ENCODE measurements at places on chromosomes 2 and 18.

- DNase-seq = no peak
Measured at GRCh38 chr18:35141567-35142274, 99.1 kb upstream of the ZNF397 start.

GRCh38 chr2:162149940-162150339 lies 2.1 kb downstream of the GCG start:
- DNase-seq = no peak

DNA sequence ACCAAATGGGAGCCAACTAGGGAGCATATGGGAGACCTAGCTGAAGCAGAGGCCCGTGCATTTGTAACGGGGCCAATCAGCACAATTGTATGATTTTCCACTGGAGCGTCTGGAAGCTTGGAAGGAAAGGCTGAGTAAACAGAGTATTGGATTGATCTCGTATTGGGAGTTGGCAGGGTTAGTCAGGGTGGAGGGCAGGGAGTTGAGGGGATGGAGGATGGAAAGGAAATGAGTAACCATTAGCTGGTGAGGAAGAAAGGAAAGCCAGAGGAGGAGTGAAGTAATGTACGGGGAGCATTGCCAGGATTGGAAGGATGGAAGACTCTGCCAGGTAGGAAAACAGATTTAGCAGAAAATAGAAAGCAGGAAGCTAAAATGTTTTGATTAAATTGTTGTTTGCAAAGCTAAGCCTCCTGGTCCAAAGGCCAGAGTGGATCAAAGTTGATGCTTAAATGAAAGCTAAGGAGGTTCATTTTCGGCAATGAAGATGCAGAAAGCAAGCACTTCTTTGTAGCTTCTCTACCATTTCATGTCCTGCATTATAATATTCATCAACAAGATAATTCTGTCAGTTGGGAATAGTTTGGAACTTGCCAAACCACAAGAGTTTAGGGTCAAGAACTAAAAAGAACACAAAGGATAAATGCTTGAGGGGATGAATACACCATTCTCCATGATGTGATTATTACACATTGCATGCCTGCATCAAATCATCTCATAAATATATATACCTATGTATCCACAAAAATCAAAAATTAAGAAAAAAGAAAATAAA lies 75.6 kb upstream of the TTN start:
- no peak for DNase-seq

DNA sequence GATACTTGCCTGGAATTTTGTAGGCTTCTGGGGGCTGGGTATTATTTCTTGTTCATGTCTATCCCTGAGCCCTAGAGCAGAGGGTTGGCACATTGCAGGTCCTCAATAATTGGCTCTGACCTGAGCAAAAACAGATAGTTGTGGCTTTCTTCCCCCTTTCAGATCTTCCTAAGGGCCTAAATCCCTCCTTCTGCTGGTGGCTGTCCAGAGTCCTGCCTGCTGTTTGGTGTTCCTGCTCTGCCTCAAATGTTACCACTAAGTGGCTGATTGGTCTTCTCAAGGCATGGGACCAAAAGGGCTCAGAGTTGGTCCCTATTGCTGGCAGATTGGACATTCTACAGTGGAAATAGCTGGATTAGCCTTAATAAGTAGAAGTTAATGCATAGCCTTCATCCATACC lies 1.1 kb upstream of the CRYGB start:
- no peak for DNase-seq

DNA sequence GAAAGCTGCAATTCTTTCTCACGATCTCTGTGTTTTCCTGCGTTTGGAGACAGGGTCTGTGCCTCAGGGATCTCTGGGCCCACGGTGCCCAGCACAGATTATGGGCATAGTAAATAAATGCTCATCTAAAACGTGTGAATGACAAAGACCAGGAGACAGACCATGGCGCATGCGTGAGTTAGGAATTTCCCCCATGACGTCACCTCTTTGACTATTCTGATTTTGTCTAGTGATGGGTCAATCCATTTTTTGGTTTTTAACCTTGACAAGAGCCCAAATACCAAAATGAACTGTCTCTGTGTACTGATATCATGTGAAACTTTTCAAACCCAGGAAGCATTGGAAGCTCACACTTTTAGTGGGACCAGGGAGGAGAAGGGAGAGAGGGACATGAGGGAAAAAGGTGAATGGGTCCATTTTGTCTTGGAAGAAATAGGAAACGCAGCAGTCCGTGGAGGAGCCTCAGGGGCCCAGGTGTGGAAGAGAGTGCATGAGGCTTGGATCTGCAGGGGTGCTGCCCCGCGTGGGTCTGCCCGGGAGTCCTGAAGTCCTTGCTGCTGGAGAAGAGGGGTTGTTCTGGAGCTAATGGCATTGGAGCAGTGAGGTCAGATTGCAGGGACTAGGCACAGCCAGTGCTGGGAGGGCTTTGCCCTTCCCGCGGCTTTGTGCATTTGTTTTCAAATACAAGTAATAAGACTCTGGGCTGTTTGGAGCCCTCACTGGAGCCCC lies 172.2 kb downstream of the ASB1 start:
- no peak for DNase-seq

- no peak for DNase-seq
Measured at GRCh38 chr2:167733747-167734146, 513.6 kb downstream of the STK39 start.

- no peak for DNase-seq
Measured at GRCh38 chr2:45850558-45850957, 199.1 kb downstream of the PRKCE start.

GRCh38 chr2:42128721-42129486 lies 40.2 kb upstream of the EML4 start:
- no peak for DNase-seq

GRCh38 chr2:78145395-78145996 lies 623.3 kb upstream of the LRRTM4 start:
- DNase-seq = no peak

DNA sequence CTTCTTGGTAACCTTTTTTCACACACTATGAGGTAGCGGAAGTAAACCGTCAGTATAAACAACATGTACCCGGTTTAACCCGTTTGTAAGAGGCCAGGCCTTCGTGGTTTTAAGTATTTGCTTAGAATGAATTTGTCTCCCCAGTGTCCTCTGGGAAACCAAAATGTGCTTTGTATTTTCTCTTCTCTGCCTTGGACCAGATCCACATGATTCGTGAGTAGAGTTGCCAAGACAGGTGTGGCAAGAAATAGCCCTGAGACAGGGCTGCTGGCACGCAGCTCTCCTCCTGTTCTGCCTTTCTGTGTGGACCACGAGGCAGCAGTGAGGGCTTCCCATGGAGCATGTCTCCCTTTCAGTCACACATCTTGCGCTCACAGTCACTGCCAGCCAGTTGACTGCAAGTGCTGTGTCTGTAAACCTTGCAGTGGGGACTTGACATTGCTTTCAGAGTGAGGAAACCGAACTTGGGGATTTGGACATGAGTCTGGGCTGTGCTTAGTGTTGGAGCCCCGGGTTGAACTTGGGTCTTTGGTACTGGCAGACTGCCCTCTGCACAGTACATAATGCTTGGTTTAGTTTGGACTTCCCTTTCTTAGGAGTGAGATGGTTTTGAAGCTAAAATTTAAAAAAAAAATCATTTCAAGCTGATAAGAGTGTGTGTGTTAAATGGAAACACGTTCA lies 19.1 kb downstream of the BCL2L11 start:
- DNase-seq = no peak

GRCh38 chr18:59833785-59834184 lies 66.0 kb upstream of the PMAIP1 start:
- no peak for DNase-seq

DNA sequence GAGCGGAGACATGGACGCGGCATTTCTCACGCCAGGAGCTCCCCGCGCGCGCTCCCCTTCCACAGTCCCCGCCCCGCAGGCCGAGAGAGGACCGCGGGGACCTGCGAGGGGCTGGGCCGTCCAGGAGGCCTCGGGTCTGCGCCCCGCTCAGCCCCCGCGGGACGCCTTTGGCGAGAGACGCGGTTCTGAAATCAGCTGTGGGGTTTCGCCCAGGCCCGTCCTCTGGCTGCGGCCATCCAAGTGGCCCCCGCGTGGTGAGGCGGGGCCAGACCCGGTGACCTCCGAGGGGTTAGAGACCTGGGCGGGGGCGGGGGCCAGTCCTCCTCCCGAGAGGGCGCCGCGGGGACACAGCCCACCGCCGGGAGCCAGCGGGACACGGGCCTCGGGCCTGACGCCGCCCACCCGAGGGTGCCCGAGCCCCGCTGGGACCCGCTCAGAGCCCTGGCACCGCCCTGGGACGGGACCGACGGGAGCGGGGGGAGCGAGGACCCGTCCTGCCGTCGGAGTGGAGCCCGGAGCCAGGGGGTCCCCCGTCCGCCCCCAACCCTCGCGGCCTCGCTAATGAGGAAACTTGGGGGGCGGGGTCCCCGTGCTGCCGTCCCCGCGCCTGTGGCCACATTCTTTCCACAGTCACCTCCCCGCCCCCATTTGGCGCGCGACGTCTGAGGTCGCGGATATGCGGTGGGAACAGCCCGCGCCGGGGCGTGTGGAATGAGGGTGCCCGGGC lies 6.1 kb upstream of the SALL3 start:
- DNase-seq = no peak

DNA sequence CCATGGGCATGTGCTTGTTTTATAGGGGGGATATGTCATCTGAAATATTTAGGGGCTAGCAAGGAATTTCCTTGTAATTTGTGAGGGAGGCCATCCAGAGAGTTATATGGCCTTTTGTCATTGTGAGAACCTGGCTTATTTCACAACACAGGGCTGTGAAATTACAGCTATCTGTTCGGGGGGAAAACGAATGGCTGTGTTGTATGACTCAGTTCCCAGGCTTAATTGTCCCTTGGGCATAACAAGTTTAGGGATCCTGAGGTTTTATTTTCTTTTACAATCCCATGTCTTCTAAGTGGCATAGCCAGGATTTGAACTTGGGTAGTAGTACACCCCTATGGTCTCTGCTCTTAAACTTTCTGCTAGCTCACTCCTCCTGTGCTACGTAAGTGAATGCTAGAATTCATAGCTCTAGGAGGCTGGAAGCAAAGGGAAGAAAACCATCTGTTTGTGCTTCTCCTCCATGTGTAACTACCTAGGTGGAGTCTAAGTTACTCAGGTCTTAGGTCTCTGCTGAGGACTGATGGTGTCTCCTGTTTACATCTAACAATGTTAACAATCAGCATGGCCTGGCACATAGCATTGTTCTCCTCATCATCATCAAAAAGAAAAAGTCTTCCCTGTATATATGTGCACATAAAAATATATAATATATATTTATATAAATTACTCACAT lies 53.8 kb downstream of the SKA1 start:
- DNase-seq = no peak
